Naive thymus-derived CD8-positive, alpha-beta T cell (primary cell): ENCODE measurements at places on chromosomes 5 and 9. TPM values are rescaled to one million over a fixed set of nuclear protein-coding genes. Genes with fewer than 3 reads are reported as not detected.

The CEP120 gene
- total RNA-seq = 68.1 TPM

The OR4F3 gene
- not detected for total RNA-seq

- peak overlapping the region; percentile 94 for H3K4me3 ChIP-seq
- no peak for DNase-seq
- no peaks in the 10 kb centered on the region for H3K27me3 ChIP-seq
- peaks cover 17% of the 10 kb centered on the region for H3K36me3 ChIP-seq
Observed at GRCh38 chr5:54521856-54522479, 4.4 kb downstream of the SNX18 start.

The IFNE gene
- total RNA-seq = 0.23 TPM

DNA sequence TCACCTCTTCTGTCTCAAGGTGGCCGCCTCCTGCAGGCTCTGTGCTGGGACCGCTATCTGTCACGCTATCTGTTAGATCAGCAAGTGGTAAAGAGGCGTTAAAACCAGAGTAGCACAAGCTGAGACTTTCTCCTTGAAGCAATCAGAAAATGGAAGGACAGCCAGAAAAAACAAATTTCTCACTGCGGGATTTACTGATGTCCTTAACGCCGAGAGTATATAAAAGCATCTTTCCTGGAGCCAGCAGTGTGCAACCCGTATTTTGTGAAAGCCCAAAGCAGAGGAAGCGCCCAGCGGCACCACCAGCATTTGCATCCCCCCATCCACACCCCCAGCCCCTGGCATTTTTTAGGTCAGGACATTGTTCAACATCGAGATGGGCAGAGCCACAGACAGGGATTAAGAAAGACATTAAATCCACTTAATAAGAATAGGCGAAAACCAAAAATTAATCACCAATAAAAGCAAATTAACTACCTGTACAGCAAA lies 48.6 kb downstream of the DUSP1 start:
- H3K36me3 ChIP-seq = no peaks in the 10 kb centered on the region
- no peak overlapping the region for H3K27ac ChIP-seq
- no peak overlapping the region for H3K4me3 ChIP-seq
- DNase-seq = no peak
- no peaks in the 10 kb centered on the region for H3K27me3 ChIP-seq

The THBS4 gene
- total RNA-seq = 0.52 TPM

The DNAH5 gene
- total RNA-seq = not detected

GRCh38 chr5:116859666-116860320 lies 285.2 kb upstream of the SEMA6A start:
- H3K27ac ChIP-seq = no peak overlapping the region
- H3K27me3 ChIP-seq = no peaks in the 10 kb centered on the region
- no peaks in the 10 kb centered on the region for H3K36me3 ChIP-seq
- no peaks in the 10 kb centered on the region for H3K4me1 ChIP-seq
- no peak for DNase-seq

DNA sequence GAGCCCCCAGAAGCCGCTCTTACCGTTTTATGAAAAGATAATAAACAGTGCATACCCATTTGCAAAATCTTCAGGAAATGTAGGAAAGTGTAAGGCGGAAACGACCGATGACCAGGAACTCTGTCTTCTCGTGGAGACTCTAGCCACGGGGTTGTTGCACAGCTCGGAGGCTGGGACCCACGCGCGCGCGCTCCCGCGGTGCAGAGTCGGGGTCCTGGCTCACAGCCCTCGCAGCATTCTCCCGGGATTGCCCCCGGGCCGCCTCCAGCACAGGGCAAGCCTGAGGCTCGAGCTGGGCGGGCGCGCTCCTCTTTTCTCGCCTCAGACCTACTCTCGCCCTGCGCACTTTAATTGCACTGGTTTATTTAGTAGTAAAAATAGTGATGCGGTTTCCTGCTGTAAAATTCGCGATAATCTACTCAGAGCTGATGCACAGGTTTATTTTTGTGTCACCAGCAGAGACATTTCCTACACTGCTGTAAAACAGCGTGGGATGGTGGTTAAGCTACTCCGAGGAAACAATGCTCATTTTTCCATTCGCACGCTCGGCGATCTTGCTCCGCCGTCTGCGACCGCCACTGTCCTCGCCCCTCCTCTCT lies 15.5 kb downstream of the TRIM7 start:
- H3K27ac ChIP-seq = peak overlapping the region; percentile 100
- peaks cover 15% of the 10 kb centered on the region for H3K27me3 ChIP-seq
- peaks cover 50% of the 10 kb centered on the region for H3K4me1 ChIP-seq
- no peaks in the 10 kb centered on the region for H3K36me3 ChIP-seq

The GIN1 gene
- total RNA-seq = 17.4 TPM

GRCh38 chr5:93821891-93822415 lies 80.6 kb upstream of the POU5F2 start:
- H3K36me3 ChIP-seq = peaks cover 44% of the 10 kb centered on the region
- DNase-seq = no peak
- H3K27ac ChIP-seq = no peak overlapping the region
- H3K4me3 ChIP-seq = no peak overlapping the region
- H3K27me3 ChIP-seq = no peaks in the 10 kb centered on the region
- H3K4me1 ChIP-seq = no peaks in the 10 kb centered on the region

DNA sequence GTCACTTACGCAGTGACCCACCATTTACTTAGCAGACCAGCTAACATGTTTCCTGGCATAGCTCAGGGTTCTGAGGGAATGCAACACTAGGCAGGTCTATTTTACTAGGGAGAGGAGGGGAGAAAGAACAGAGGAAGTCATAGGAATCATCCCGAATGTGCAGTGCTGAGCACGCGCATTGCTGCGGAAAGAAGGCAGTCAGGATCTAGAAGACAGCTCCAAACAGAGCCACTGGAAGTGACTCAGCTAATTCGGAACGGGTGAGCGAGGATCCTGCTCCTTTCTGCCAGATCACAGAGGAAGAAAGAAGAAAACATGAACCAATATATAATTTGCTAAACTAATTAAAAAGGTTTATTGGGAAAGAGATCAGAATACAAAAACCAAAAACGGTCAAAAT lies 339.8 kb downstream of the EFNA5 start:
- H3K27me3 ChIP-seq = no peaks in the 10 kb centered on the region
- no peaks in the 10 kb centered on the region for H3K36me3 ChIP-seq
- no peaks in the 10 kb centered on the region for H3K4me1 ChIP-seq
- no peak overlapping the region for H3K27ac ChIP-seq
- DNase-seq = no peak

GRCh38 chr9:108443741-108444140 lies 412.0 kb downstream of the ACTL7B start:
- no peaks in the 10 kb centered on the region for H3K4me1 ChIP-seq
- DNase-seq = no peak
- H3K27me3 ChIP-seq = peaks cover 2% of the 10 kb centered on the region

DNA sequence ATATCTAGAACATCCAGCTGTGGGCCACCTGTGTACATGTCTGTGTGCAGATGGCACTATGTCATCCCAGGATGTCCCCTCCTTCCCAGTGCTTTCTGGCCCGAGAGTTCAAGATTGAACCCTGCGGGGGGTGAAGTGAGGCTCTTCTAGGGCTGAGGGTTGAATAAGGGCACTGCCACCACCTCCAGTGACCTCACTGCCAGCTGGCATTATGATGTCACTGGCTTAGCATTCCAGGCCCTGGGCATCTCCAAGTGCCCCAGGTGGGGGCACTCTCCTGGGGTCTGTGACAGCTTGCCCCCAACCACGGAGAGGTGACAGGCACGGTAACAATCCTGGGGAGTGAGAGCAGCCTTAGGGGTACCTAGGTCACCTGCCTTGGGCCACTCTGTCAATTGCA lies 27.1 kb downstream of the CXXC5 start:
- H3K27me3 ChIP-seq = no peaks in the 10 kb centered on the region
- H3K27ac ChIP-seq = no peak overlapping the region
- H3K36me3 ChIP-seq = no peaks in the 10 kb centered on the region
- no peak for DNase-seq

DNA sequence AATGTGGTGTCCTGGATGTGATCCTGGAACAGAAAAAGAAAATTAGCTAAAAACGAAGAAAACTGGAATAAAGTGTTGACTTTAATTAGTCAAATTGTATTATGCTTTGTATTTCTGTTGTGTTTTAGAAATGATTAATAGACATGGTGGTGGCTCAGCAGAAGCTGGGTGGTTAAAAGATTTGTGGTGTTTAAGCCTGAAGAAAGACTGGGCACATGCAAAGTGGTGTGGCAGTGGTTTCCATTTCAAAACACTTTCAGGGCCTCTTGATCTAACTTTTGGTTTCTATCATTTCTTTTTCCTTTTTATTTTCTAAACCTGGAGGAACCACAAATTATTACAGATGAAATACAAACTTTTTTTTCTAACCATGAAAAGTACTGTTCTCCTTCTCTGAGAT lies 44.1 kb downstream of the ADGRV1 start:
- DNase-seq = no peak
- H3K36me3 ChIP-seq = no peaks in the 10 kb centered on the region
- H3K27me3 ChIP-seq = peaks cover 37% of the 10 kb centered on the region

GRCh38 chr9:4196376-4196775 lies 103.5 kb downstream of the GLIS3 start:
- no peaks in the 10 kb centered on the region for H3K4me1 ChIP-seq
- no peak overlapping the region for H3K27ac ChIP-seq
- H3K27me3 ChIP-seq = peaks cover 5% of the 10 kb centered on the region
- H3K4me3 ChIP-seq = no peak overlapping the region

- no peak for DNase-seq
- H3K36me3 ChIP-seq = no peaks in the 10 kb centered on the region
- no peak overlapping the region for H3K27ac ChIP-seq
- H3K4me1 ChIP-seq = no peaks in the 10 kb centered on the region
- no peaks in the 10 kb centered on the region for H3K27me3 ChIP-seq
Observed at GRCh38 chr9:9341203-9341602, 1271.6 kb downstream of the PTPRD start.

The CNTLN gene
- not detected for total RNA-seq

The FRMD3 gene
- 0.74 TPM for total RNA-seq

DNA sequence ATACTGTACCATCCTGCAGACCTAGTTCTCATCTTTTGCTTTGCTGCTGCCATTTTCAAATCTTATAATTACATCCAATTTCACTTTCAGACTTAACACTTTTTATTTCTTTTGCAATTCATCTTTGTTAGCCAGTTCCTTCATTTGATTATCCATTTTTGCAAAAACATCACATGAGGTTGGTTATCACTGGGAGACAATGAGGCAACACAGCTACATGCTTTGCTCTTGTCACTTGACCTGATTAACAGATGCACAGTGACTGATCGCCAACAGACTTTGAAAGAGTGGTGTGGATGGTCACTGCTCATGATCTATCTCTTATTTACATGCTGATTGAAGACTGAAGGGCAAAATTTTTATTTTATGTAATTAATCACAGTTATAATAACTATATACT lies 17.0 kb upstream of the RNF20 start:
- no peaks in the 10 kb centered on the region for H3K36me3 ChIP-seq
- H3K4me1 ChIP-seq = peaks cover 5% of the 10 kb centered on the region
- H3K27ac ChIP-seq = no peak overlapping the region
- H3K4me3 ChIP-seq = no peak overlapping the region

GRCh38 chr9:136197084-136197875 lies 7.6 kb downstream of the LHX3 start:
- H3K4me1 ChIP-seq = peaks cover 7% of the 10 kb centered on the region
- H3K4me3 ChIP-seq = no peak overlapping the region
- no peak for DNase-seq

The HK3 gene
- total RNA-seq = 0.86 TPM

DNA sequence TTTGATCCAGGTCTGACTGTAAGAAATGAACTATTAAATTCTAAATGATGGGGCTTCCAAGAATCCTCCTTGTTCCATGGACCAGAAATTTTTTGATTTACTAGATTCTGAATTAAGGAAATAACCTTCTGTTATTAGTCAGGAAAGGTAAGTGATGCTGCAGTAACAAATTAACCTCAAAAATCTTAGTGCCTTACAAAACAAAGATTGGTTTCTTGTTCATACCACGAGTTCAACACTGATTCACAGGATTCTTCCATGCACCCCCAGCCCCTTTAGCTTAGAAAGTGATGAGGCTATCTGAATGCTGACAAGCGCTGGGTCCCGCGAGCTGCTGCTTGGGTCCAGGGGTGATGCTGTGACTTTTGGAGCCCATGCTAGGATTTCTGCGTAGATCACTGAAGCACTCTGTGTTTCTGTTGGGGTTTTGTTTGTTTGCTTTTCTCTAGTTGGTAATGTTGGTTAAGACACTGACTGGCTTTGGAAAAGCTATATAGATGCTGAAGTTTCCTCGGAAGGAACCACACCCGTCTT lies 52.3 kb downstream of the COL15A1 start:
- H3K27ac ChIP-seq = no peak overlapping the region
- DNase-seq = no peak
- H3K27me3 ChIP-seq = peaks cover 6% of the 10 kb centered on the region
- no peaks in the 10 kb centered on the region for H3K36me3 ChIP-seq
- H3K4me3 ChIP-seq = no peak overlapping the region

DNA sequence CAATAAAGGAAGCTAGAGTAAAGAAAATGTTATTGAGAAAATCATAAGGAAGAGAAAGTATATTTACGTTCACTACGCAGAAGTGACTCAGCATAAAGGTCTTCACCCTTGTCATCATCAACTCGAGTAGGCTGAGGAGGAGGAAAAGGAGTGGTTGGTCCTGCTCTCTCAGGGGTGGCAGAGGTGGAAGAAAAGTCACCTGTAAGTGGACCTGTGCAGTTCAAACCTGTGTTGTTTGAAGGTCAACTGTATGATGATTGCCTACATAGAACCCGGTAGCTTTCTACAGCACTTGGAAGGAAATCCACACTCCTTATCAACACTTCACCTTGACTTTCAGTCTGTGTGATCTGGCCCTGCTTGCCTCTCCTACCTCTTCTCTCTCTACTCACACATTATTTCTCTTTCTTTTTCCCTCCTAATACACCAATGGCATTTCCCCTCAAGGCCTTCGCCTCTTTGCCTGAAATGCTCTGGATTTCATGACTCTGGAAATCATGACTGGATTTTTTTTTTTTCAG lies 109.3 kb upstream of the CPEB4 start:
- no peaks in the 10 kb centered on the region for H3K36me3 ChIP-seq
- no peak for DNase-seq
- no peaks in the 10 kb centered on the region for H3K27me3 ChIP-seq
- peaks cover 11% of the 10 kb centered on the region for H3K4me1 ChIP-seq

DNA sequence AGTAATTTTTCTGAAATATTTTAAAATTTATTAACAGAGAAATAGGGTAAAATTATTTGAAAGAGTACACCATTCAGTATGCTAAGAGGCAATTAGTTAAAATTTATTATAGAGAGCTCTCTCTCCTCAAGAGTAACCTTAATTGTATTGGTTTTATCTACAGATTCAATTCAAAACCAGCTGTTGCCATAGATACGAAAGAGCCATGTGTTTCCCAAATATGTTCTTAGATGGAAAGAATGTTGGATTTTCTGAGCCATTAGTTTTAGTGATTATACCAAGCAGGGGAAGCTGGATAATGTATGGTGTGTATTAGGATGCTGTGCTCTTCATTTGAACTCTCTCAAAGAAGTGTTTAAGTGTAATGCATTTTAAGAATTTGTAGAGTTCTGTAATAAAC lies 27.8 kb downstream of the C7 start:
- no peak for DNase-seq
- no peak overlapping the region for H3K27ac ChIP-seq
- H3K36me3 ChIP-seq = no peaks in the 10 kb centered on the region
- peaks cover 3% of the 10 kb centered on the region for H3K27me3 ChIP-seq

DNA sequence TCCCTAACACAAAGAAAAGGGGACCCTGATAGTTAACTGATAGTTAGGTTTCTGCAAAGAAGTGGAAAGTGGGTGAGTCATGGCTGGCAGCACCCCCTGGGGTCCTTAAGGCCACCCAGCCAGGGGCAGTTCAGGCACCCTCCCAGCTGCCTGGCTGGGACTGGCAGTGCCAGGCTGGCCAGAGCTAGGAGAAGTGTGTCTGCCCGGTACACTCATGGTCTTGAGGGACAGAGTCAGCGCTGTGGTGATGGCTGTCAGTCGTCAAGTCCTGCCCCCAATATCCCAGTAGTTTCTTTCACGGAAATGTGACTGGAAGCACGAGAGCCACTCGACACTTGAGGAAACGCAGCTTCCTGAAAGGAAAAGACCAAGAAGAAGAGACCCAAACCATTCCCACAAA lies 22.3 kb upstream of the CNOT6 start:
- DNase-seq = no peak
- H3K4me1 ChIP-seq = peaks cover 3% of the 10 kb centered on the region
- H3K36me3 ChIP-seq = no peaks in the 10 kb centered on the region
